ENCODE measurements at places on chromosomes 3 and 15.
A peak's percentile ranks its signal among the peaks of the same experiment; 100 is the strongest.

- no peak overlapping the region for H3K4me3 ChIP-seq
- no peak for DNase-seq
- peaks cover 45% of the 10 kb centered on the region for H3K36me3 ChIP-seq
- H3K4me1 ChIP-seq, result peaks cover 6% of the 10 kb centered on the region
- no peaks in the 10 kb centered on the region for H3K27me3 ChIP-seq
These were observed 13.3 kb upstream of the SPTBN5 start for GRCh38 chr15:41907141-41907540.

DNA sequence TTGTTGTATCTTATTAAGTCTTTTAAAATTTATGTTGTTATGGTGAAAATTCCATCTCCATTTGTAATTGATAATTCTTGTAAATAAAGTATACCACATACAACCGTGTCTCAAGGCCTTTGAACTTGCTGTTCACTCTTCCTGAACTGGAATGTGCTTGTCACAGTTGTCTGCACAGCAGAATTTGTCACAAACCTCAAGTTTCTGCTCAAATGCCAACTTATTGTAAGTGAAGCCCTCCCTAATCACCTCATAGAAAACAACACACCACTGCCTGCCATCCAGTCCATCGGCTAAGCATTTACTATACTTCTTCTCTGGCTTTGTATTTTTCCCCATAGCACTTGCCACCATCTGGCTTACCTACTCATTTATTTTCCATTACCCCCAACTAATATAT, 192.3 kb downstream of the THRB start:
- H3K36me3 ChIP-seq, result no peaks in the 10 kb centered on the region
- no peaks in the 10 kb centered on the region for H3K4me1 ChIP-seq
- H3K27ac ChIP-seq, result no peak overlapping the region
- DNase-seq, result no peak
- no peak overlapping the region for H3K4me3 ChIP-seq

- peaks cover 10% of the 10 kb centered on the region for H3K27me3 ChIP-seq
- H3K4me3 ChIP-seq, result peak overlapping the region; percentile 86
- DNase-seq, result peak; percentile 48
- H3K4me1 ChIP-seq, result peaks cover 41% of the 10 kb centered on the region
- no peak overlapping the region for H3K27ac ChIP-seq
These were observed 585 bp downstream of the KIF23 start for GRCh38 chr15:69414701-69415167.

GRCh38 chr3:18302517-18302916, 122.6 kb downstream of the SATB1 start:
- H3K27me3 ChIP-seq, result no peaks in the 10 kb centered on the region
- no peaks in the 10 kb centered on the region for H3K4me1 ChIP-seq
- H3K4me3 ChIP-seq, result no peak overlapping the region
- DNase-seq, result no peak
- no peak overlapping the region for H3K27ac ChIP-seq
- no peaks in the 10 kb centered on the region for H3K36me3 ChIP-seq

DNA sequence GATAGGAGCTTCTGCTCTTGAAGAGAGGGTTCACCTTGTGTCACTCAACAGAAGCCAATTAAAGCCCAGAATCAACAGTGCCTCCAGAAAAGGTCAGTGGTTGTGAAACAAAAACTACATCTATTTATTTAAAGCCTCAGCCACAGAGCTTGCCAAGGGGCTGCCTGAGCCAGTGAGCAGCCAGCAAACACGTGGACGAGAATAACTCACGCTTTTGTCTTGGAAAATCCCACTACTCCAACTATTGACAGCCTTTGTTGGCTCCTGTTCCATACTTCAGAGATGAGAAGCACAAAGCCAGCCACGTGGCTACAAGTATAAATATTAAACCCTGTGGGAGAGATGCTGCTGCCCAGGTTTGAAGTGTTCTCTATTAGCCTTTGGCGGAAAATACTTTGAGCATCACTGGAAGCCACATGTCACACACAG, 10.3 kb downstream of the GPR156 start:
- no peak overlapping the region for H3K27ac ChIP-seq
- no peaks in the 10 kb centered on the region for H3K4me1 ChIP-seq
- H3K36me3 ChIP-seq, result no peaks in the 10 kb centered on the region

- H3K4me1 ChIP-seq, result no peaks in the 10 kb centered on the region
- DNase-seq, result no peak
- no peak overlapping the region for H3K27ac ChIP-seq
- peaks cover 49% of the 10 kb centered on the region for H3K27me3 ChIP-seq
- H3K36me3 ChIP-seq, result no peaks in the 10 kb centered on the region
These were observed 24.4 kb downstream of the MAGEF1 start for GRCh38 chr3:184687363-184688015.

DNA sequence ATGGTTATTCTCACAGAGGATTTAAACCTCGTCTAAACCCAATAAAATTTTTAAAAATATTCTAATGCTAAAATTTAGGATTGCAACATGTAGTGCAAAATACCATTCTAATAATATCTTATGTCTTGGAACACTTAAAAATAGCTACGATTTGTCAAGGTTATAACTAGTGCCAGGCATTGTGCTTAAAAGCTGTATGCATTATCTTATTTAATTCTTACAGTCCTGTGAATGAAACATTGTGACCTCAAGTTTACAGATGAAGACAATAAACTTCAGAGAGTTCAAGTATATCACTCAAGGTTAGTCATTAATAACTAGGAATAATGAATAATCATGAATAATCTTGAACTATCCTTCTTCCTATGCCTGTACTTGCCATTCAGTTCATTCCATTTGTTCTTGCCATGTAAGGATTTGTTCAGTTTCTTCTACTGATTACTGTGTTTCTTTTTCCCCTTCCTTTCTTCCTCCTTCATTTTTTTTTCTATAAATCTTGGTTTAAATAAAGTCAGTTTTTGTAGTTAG, 897.6 kb upstream of the NR2F2 start:
- H3K4me1 ChIP-seq, result no peaks in the 10 kb centered on the region
- no peak overlapping the region for H3K4me3 ChIP-seq
- peaks cover 25% of the 10 kb centered on the region for H3K27me3 ChIP-seq
- no peak for DNase-seq
- no peaks in the 10 kb centered on the region for H3K36me3 ChIP-seq

DNA sequence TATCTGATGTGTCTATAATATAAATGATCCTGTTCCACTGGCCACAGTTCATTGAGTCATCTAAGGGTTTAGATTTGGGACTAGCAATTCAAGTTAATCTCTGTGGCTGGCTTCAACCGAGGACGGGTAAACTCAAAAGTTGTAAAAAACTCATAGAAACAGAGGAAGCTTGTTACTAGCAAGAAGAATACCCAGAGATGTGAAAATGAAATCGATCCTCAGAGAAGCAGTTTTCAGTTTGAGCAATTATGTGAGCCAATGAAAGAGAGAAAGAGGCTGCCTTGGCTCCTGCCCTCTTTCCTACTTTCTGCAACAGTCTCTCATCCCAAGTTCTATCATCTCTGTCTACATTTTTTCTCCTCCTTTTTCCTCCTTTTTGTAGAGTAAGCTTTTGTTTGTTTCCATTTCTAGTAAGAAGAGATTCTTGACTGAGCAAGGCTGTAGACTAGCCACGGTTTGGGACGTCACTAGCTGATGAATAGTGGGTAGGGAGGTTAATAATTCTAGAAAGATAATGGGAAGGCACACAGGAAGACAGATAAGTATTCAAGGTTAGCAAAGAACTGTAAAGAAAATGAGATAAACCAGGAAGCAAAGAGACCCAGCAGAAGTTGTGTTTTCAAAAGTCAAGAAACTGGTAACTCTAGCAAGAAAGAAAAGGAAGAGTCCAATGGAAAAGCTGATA, 298.9 kb upstream of the NR2F2 start:
- no peak overlapping the region for H3K4me3 ChIP-seq
- DNase-seq, result no peak
- no peaks in the 10 kb centered on the region for H3K4me1 ChIP-seq
- H3K36me3 ChIP-seq, result no peaks in the 10 kb centered on the region
- H3K27me3 ChIP-seq, result peaks cover 37% of the 10 kb centered on the region

DNA sequence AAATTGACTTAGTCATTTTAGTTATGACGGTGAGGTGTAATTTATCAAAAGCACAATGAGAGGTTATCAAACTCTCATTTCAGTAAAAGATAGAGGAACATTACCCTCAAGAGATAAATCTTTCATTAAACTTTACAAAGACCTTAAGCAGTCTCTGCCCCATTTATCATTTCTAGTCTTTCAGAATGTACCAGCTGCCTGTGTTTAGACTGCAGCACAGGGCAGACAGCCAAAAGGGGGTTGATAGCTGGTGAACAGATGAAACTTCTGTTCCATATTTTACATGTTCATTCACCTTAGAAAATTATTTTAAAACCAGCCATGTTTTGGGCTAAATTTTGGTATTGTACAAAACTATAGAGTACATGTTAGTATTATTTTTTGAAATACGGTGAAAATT, 514.6 kb upstream of the CNTN3 start:
- H3K4me3 ChIP-seq, result no peak overlapping the region
- DNase-seq, result no peak
- H3K4me1 ChIP-seq, result no peaks in the 10 kb centered on the region

- no peak overlapping the region for H3K4me3 ChIP-seq
- H3K27me3 ChIP-seq, result no peaks in the 10 kb centered on the region
- H3K27ac ChIP-seq, result no peak overlapping the region
- no peaks in the 10 kb centered on the region for H3K36me3 ChIP-seq
These were observed 163.4 kb upstream of the SEMA6D start for GRCh38 chr15:47553947-47554346.

GRCh38 chr3:123329636-123330340, 119.1 kb downstream of the ADCY5 start:
- no peak overlapping the region for H3K27ac ChIP-seq
- peaks cover 14% of the 10 kb centered on the region for H3K27me3 ChIP-seq
- H3K4me3 ChIP-seq, result no peak overlapping the region
- peaks cover 2% of the 10 kb centered on the region for H3K4me1 ChIP-seq
- no peaks in the 10 kb centered on the region for H3K36me3 ChIP-seq

DNA sequence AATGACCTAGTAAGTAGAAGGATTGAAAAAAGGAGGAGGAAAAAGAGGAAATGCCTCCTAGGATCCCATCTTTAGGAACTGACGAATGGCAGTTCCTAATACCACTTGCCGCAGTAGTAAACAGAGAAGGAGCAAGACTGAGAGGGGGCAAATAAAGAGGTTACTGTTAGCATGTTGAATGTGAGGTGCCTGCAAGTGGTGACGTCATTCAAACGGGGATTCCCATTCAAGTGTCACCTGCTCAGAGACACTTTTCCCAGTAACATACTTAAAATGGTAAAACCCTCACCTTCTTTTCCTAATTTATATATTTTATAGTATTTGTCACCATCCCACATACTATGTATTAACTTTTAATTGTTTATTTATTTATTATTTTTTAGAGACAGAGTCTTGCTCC, 178.9 kb downstream of the IL5RA start:
- H3K4me3 ChIP-seq, result no peak overlapping the region
- no peak overlapping the region for H3K27ac ChIP-seq
- DNase-seq, result no peak
- H3K27me3 ChIP-seq, result no peaks in the 10 kb centered on the region

GRCh38 chr3:46666453-46666845, 27.0 kb downstream of the ALS2CL start:
- H3K4me3 ChIP-seq, result no peak overlapping the region
- peaks cover 13% of the 10 kb centered on the region for H3K27me3 ChIP-seq
- H3K27ac ChIP-seq, result no peak overlapping the region
- no peaks in the 10 kb centered on the region for H3K36me3 ChIP-seq
- no peaks in the 10 kb centered on the region for H3K4me1 ChIP-seq

DNA sequence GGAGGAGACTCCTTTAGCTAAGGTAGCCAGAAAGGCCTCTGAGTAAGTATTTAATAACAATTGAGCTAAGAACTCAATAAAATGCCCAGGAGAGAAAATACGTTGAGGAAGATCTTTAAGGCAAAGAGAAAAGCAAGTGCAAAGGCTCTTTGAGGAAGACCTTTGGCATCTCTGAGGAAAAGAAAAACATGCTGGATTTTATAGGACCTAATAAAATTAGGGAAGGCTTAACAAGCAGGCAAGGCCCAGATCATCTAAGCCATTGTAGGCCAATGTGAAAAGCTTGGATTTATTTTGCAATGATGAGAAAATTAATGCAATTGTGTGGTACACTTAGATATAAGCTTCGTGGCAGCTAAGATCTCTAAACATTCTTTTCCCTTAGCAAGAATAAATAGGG, 75.7 kb downstream of the P3H2 start:
- H3K27me3 ChIP-seq, result no peaks in the 10 kb centered on the region
- H3K27ac ChIP-seq, result no peak overlapping the region
- no peaks in the 10 kb centered on the region for H3K4me1 ChIP-seq
- DNase-seq, result no peak
- no peak overlapping the region for H3K4me3 ChIP-seq

GRCh38 chr15:52217186-52217585, 26.0 kb upstream of the GNB5 start:
- no peak overlapping the region for H3K27ac ChIP-seq
- H3K27me3 ChIP-seq, result peaks cover 5% of the 10 kb centered on the region
- H3K4me1 ChIP-seq, result peaks cover 28% of the 10 kb centered on the region
- peaks cover 7% of the 10 kb centered on the region for H3K36me3 ChIP-seq
- DNase-seq, result peak; percentile 51

All from activated naive CD4-positive, alpha-beta T cell treated with anti-CD3 and anti-CD28 coated beads, Interleukin-2, amount 10 ng/mL, durations not matched to agents 7 days and 5 days (primary cell).